ENCODE measurements at places on chromosomes 4 and X. TPM values are rescaled to one million over a fixed set of nuclear protein-coding genes. Genes with fewer than 3 reads are reported as not detected.

The ESX1 gene
- not detected for total RNA-seq

The HTR2C gene
- not detected for total RNA-seq

- H3K36me3 ChIP-seq: no peaks in the 10 kb centered on the region
- no peak within 1 kb of the TSS for H3K27ac ChIP-seq
- H3K4me1 ChIP-seq: peaks cover 14% of the 10 kb centered on the region
- peak within 1 kb of the TSS; percentile 58 for H3K4me3 ChIP-seq
Observed at GRCh38 chr4:108762559-108763225, at the start of gene ETNPPL. Gene ETNPPL (minus strand): TSS chr4:108763053. CDS start chr4:108762898, 155 bp downstream.

DNA sequence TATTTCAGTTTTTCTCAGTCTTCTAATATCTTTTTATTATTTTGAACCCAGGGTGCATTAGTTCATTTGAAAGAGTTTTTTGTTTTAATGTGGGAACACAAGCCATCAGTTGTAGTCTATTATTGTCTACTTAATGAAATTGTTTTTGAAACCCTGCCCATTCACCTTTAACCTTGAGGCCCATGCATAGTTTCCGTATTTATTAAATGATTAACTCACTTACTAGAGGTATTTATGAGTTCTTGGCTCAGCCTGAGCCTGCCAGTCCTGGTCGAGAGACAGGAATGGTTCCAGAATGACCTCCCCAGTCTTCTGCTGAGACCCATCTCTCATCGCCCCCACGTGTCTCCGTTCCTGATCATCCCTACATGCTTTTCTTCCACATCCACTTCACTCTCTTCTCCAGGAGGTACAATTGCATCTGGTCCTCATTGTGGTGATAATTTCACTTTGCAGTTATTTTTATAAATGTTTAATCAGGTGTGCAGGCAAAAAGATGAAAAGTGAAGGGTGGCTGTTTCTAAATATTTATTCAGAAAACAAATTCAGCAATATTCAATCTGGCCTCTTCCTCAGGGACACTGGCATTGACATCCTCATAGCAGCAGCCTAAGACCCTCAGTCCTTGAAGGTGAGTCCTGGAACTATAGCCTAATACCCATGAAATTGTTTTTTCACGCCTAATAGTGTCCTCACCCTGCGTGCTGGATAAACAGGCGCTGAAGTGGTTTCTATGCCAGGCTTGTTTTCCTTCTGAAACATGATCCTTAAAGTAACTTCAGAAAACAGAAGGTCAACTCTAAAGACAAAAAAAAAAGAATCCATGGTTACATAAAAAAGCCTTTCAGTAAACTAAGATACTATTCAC, 112.8 kb downstream of the KDR start:
- H3K4me1 ChIP-seq: no peaks in the 10 kb centered on the region
- no peaks in the 10 kb centered on the region for H3K27me3 ChIP-seq

GRCh38 chrX:41335198-41335957, 1.4 kb downstream of the DDX3X start:
- peaks cover 34% of the 10 kb centered on the region for H3K4me1 ChIP-seq
- no peak for DNase-seq
- peak overlapping the region; percentile 74 for H3K4me3 ChIP-seq
- H3K27me3 ChIP-seq: no peaks in the 10 kb centered on the region

DNA sequence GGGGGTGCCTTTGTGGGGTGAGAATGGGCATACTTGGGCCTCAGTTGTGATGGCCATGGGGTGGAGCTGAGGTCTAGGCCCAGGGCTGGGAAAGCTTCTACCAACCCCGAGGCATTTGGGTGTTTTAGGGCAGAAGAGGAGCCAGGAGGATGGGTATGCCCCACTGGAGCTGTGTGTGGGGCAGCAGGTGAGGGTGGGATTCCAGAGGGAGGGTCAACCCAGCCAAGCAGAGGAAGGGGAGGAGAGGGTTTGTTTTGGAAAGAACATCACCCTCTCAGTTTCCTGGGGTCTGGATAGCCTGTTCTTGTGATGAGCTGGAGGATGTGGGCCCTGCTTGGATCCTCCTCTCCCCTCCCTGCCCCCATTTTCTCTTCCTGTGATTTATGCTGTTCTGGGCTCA, 620 bp downstream of the IL9R start:
- H3K27ac ChIP-seq: no peak overlapping the region
- no peak overlapping the region for H3K4me3 ChIP-seq
- H3K27me3 ChIP-seq: peaks cover 3% of the 10 kb centered on the region
- DNase-seq: no peak
- no peaks in the 10 kb centered on the region for H3K4me1 ChIP-seq

DNA sequence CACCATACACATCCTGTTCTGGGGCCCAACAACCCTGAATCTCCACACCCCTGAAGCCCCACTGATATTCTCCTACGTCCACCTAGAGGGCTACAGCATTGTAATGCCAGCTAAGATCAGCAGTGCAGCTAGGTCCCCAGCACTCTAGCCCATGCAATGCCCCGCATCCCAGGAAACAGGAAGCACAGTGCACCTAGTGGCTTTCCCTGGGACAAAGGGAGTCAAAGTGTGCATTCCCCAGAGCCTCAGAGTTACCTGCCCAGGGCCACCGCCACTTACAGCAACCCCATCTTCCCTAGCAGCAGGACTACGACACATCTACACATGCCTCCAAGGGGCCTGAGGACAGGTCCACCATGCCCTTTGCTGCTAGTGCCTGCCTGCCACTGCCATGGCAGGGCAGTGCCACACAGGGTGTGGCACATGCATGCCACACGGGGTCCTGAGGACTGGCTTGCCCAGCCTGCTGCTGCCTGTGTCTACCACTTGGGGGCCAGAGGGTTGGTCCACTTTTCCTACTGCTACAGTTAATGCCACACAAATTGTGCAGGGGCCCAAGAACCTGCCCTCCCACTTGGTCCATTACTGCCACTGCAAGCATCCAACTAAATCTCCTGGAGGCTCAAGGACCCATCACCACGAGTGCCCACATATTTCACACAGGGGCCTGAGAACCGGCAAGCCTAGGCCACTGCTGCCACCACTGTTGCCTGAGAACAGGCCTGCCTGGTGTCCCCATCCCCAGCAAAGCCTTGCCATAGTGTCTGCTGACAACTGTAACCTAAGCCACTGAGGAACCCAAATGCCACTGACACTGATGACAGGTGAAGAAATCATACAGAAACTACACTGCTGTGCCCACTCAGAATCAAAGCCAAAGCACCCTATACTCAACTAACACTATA, 23.7 kb downstream of the TLR6 start:
- no peaks in the 10 kb centered on the region for H3K36me3 ChIP-seq
- no peaks in the 10 kb centered on the region for H3K27me3 ChIP-seq
- no peak overlapping the region for H3K4me3 ChIP-seq
- no peak overlapping the region for H3K27ac ChIP-seq

DNA sequence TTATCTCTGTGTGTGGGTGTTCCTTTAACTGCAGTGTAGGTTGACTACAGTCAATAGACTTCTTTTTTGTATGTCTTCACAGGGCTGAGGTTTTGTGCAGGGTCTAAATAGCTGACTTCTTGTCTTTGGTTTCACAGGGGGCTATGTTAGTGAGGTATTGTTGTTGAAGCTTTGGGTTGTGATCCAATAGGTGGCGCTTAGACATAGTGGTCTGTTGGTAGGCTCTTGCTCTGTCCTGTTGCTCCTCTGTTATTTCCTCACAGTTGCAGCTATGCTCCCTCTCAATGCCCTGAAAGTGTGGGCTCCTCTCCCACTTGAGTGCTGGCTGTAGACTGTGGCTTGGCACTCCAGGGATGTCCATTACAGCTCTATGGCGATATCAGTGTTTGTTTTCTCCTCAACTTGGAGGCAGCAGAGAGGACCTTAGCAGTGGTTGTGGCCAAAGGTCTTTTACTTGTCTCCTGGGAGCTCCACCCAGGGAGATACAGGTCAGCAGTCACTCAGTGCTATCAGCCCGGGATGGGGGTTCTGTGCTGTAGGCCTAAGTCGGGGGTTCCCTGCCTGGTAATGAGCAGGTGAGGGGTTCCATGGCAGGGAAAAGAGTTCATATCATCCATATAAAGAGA, 14.0 kb downstream of the POF1B start:
- no peaks in the 10 kb centered on the region for H3K4me1 ChIP-seq
- H3K36me3 ChIP-seq: no peaks in the 10 kb centered on the region
- DNase-seq: no peak
- H3K27ac ChIP-seq: no peak overlapping the region

GRCh38 chr4:93835929-93836328, 7.4 kb downstream of the ATOH1 start:
- peaks cover 4% of the 10 kb centered on the region for H3K4me1 ChIP-seq
- no peaks in the 10 kb centered on the region for H3K36me3 ChIP-seq
- no peak overlapping the region for H3K4me3 ChIP-seq
- DNase-seq: no peak
- no peak overlapping the region for H3K27ac ChIP-seq

DNA sequence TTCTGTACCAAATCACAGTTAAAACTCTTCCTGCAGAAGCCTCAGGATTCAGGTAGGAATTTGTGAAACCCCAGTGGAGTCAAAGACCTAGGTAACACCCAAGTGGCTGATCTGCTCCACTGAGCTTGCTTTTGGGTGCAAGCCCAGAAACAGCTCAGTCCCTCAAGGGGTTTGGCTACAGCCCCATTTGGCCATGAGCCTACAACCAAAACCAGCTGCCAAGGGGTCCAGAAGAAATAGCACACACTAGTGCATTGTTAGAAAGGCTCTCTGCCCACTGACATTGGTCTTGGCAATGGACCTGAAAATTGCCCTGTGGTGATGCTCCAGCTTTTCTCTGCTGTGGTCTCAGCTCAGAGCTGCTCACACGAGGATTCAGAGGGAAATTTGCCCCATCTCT, 577.4 kb upstream of the INTU start:
- H3K36me3 ChIP-seq: no peaks in the 10 kb centered on the region

GRCh38 chr4:105542039-105542438, 10.4 kb upstream of the ARHGEF38 start:
- H3K27me3 ChIP-seq: no peaks in the 10 kb centered on the region
- H3K36me3 ChIP-seq: no peaks in the 10 kb centered on the region
- no peak overlapping the region for H3K27ac ChIP-seq
- H3K4me1 ChIP-seq: no peaks in the 10 kb centered on the region

- peaks cover 8% of the 10 kb centered on the region for H3K27me3 ChIP-seq
- no peaks in the 10 kb centered on the region for H3K36me3 ChIP-seq
- H3K27ac ChIP-seq: no peak overlapping the region
- peak; percentile 58 for DNase-seq
- peak overlapping the region; percentile 13 for H3K4me3 ChIP-seq
- peaks cover 14% of the 10 kb centered on the region for H3K4me1 ChIP-seq
Observed at GRCh38 chr4:15936495-15936894, 2.0 kb downstream of the FGFBP1 start.

GRCh38 chr4:1579001-1579900, 104.9 kb downstream of the FAM53A start:
- H3K36me3 ChIP-seq: no peaks in the 10 kb centered on the region
- peak overlapping the region; percentile 56 for H3K4me3 ChIP-seq
- H3K27ac ChIP-seq: peak overlapping the region; percentile 82
- peak; percentile 93 for DNase-seq

- no peak overlapping the region for H3K27ac ChIP-seq
- no peak overlapping the region for H3K4me3 ChIP-seq
- no peaks in the 10 kb centered on the region for H3K36me3 ChIP-seq
- DNase-seq: peak; percentile 66
- no peaks in the 10 kb centered on the region for H3K27me3 ChIP-seq
- H3K4me1 ChIP-seq: peaks cover 6% of the 10 kb centered on the region
Observed at GRCh38 chr4:2291705-2292645, 30.1 kb upstream of the MXD4 start.

- no peaks in the 10 kb centered on the region for H3K36me3 ChIP-seq
- H3K4me1 ChIP-seq: peaks cover 17% of the 10 kb centered on the region
- peak overlapping the region; percentile 43 for H3K27ac ChIP-seq
- H3K27me3 ChIP-seq: no peaks in the 10 kb centered on the region
- no peak overlapping the region for H3K4me3 ChIP-seq
Observed at GRCh38 chr4:23922541-23923111, 32.8 kb upstream of the PPARGC1A start.
